NCI-H2029 (cell line): ENCODE measurements at places on chromosomes 4 and X.

DNA sequence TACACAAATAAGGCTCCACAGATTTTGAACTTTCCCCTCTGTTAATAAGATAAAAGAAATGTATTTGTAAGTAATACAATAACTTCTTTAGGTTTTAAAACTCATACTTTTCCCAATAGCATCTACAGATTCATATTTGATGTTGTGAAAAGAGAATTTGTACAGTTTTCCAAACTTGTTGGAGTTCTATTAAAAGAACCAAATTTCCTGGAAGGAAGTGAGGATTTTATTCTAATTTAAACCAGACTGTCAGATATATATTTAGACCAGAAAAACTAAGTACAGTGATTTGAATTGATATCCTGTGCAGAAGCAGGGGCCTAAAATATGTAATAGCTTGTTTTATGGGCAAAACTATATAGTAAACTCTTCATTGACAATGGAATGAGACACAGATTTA, 53.7 kb downstream of the NAA11 start:
- DNase-seq = no peak

DNA sequence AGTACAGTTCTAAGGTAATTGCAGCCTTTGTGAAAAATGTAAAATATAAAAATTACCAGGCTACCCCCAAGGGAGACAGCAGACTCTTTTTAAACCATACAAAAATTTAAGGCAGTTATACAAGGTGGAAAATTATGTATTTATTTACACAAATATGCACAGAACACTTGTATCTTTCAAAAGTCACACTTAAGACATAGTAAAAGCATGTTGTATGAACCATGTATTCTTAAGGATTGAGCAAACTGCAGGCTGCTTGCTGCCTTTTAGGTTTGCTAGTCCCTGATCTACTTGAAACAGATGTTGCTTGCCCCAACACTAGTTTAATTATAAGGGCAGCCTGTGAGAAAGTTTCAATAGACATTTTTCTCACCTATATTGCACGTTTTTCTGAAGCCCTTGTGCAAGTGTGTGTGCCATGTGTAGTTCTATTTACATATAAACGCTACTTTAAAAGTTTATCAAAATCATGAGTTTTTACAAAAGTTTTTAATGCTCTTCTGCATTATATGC, 72.8 kb downstream of the PRSS12 start:
- DNase-seq = no peak

- no peak for DNase-seq
These were observed 112.4 kb downstream of the EGF start for GRCh38 chr4:110025056-110025455.

- DNase-seq = peak; percentile 41
These were observed 5.3 kb downstream of the ASB11 start for GRCh38 chrX:15310117-15310516.

DNA sequence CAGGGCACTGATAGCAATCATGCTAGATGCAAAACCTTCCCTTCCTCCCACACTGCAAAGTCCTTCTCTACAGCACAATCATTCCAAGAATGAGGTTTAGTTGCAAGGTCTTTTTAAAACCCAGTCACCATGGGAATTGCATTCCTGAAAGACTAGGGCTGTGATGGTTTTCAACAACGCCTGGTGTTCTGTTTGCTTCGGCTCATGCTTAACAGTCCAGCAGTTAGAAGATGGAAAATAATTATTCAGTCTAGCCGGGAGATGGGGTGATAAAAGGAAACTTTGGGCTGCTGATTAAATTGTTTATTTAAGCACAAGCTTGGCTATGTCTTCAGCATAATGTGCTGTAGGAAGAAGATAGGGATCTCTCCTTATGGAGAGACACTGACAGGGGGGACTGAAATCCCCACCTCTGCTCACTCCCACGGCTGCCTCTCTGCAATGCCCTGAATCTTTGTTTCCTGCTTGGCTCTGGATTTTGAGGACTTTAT, 211.4 kb downstream of the MID1IP1 start:
- no peak for DNase-seq

DNA sequence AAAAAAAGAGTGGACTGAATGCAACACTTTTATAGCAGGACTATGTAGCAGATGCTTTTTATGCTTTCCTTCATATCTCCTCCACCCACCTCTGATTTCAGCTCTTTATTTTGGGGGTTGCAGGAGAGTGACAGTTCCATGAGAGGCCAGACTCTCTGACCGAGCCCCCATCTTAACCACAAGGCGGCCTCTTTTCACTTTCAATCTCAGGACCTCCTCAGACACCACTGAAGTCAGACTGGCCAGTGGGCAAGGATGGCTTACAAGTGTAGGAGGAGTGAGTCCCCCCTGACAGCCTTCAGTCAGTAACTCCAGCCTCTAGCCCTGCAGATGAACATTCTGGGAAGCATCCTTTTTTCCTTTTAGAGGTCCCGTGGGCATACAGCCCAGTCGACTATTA, 140.8 kb downstream of the FRAS1 start:
- no peak for DNase-seq

DNA sequence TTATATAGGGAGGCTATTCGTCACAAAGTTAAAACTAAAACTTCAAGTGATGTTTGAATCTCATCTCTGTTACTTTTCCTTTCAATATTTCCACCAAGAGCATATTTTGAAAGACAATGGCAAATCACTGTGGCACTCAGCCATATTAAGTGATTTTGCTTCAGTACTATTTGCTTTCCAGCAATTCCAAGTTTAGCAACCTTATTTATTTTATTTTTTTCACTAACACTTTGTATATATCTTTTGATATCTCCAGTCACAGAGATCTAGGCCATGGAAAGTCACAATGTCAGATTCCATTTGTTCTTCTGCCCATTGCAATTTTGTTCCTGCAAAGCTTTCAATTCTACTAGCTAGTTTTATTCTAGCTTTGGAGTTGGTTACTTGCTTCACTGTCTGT, 1514.5 kb upstream of the ADGRL3 start:
- DNase-seq = no peak

- DNase-seq = no peak
These were observed 56.4 kb downstream of the ABCG2 start for GRCh38 chr4:88102026-88102425.

DNA sequence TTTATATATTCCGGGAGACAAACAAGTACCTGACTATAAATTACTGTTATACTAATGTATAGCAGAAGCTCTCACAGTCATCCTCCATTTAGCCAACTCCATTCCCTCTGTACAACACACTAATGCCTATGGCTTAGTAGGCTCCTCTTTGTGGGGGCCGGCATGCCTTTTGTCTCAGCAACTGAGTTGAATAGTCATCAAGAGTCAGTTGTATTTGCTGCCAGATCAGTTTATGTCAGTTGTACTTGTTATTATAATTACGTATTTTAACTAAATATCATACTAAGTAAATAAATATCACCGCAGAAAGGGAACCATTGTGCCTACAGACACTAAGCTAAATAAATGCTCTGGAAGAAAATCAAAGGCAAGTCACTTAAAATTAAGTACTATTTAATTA, 9.9 kb downstream of the PRMT9 start:
- no peak for DNase-seq

GRCh38 chrX:39164212-39164611, 363.0 kb downstream of the MID1IP1 start:
- DNase-seq = no peak

GRCh38 chr4:74969507-74970474, 36.9 kb downstream of the PARM1 start:
- DNase-seq = no peak

DNA sequence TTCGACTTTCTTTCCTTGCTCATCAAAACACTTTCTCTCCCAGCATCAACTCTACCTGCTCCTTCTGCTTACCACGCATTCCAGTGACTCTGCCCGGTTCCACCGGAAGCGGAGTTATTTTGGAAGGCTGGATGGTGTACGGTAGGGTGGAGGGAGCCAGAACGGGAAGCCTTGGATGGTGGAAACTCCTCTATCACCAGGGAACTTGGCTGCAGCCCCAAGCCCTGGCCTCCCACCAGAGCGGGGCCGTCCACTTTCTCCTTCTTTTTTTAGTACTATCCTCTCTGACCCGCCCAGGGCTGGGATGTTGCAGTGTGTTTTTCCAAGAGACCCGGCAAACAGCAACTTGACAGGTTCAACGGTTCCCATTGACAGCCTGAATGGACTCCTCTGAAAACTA, 27.6 kb downstream of the ADGRG2 start:
- DNase-seq = no peak

DNA sequence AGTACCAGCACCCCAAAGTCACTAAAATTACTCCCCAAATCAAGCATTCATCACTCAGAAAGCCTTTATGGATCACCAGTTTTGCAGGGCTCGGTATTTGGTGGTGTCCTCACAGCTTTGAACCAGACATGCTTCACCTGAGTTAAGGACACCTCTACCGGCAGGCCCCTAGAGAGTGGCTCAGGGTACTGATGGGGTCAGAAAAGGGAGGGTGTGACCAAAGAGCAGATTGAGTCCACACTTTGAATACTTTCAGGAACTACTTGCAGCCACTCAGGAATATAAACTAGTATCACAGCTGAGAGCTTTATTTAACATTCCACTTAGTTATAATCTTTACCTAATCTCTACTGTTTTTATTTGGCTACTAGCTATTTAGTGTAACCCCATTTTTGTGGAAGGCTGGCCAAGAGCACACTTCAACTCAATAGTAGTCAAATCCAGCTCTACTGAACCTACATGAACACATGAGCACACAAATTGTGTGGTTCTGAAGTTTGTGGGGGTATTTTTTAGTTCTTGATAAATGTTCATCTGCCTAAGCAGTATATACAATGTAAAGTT, 109.6 kb upstream of the SPRY1 start:
- DNase-seq = no peak

GRCh38 chr4:8457646-8458252, 17.2 kb downstream of the TRMT44 start:
- no peak for DNase-seq

- peak; percentile 73 for DNase-seq
These were observed 53.3 kb downstream of the RGS12 start for GRCh38 chr4:3346146-3346545.

- DNase-seq = no peak
These were observed 528 bp upstream of the SLC25A4 start for GRCh38 chr4:185142564-185142911.

- no peak for DNase-seq
These were observed 2.9 kb downstream of the PDGFRA start for GRCh38 chr4:54231768-54232688.

- DNase-seq = peak; percentile 1
These were observed 88.6 kb downstream of the HPRT1 start for GRCh38 chrX:134548257-134549201.

- DNase-seq = no peak
These were observed 107.7 kb upstream of the BCOR start for GRCh38 chrX:40205471-40205870.

- DNase-seq = no peak
These were observed 253.4 kb downstream of the TMA16 start for GRCh38 chr4:163747886-163748285.

DNA sequence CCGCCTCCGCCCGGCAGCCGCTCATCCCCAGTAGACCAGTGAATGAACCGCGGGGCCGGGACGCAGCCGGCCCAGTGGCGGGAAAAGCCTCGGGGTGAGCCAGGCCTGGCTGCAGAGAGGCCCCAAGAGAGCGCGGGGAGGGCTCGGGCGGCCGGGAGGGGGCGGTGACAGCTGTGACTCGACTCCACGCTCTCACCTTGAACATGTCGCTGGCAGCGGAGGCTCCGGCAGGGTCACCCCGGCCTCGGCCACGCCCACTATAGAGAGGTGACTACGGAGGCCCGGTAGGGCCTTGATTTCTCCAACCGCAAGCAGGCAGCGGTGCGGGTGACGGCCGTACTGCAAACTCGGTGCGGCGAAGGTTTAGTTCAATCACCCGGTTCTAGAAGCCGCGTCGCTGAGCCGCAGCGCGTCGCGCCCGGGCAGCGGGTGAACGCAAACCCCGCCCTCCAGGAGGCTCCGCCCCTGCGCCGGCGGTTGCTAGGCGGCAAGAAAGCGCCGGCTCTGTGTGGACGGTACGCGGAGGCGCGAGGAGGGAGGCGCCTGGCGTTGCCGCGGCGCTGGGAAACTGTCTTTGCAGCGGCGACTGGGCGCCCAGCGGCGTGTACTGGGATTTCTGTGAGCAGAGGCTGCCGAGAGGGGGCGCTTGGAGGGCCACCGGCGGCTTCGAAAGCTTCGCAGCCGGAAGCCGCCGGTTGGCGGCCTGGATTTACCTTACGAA, at the start of the genes APOO and CXorf58:
TSS of gene APOO (minus strand) at position 441 of the 721 bp plus-strand sequence. CDS start at position 205, 236 bp downstream.
TSS of gene CXorf58 (plus strand) at position 509 of the 721 bp plus-strand sequence. CDS start 2,297 bp downstream, outside the sequence.
- DNase-seq = peak; percentile 88

DNA sequence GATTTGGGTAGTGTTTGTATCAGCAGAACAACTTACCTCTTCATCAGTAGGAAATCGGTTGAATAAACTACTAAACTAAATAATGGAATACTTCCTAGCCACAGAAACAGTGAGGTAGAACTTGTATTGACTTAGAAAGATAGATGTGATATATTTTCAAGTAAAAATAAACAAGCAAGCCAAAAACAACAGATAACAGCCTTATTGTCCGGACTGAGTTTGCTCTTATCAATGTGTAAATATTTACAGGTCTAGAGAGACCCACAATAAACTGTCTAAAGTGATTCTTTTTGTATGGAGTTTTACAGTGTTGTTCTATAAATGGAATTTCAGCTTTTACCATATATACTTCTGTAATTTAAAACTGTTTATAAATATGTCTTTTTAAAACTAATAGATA, 721.8 kb downstream of the ADGRL3 start:
- DNase-seq = no peak

DNA sequence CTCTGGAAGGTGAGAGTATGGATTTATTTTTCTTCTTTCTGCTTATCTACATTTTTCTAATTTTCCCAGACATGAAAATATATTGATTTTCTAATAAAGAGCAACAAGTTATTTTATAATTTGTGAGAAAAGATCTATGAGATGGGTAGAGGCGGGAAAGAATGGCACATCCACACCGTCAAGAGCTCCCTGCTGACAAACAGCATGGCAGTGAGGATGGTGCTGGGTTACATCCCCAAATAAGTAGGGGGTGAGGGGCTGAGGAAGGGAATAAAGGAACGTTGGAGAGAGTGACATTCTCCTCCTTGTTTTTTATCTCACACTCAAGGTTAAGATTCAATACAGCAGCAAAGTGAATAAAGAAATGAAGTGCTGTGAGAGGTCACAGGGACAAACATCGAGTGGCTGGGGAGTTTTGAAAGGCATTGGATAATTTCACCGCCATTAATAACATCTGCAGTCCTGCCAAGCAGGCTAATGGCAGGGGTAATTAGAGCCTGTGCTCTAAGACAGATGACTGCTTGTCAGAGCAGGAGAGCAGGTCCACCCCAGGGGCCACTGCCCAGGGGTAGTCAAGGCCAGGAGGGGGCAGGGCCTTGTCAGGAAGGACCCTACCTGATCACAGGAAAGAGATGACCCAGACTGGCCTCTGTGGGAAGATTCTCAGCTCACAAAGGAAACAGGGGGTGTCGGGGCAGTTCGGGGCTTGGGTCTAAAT, 323.8 kb downstream of the FBXW7 start:
- DNase-seq = no peak

- DNase-seq = no peak
These were observed 71.8 kb downstream of the PRKG2 start for GRCh38 chr4:81143183-81143582.
